Hematopoietic multipotent progenitor cell treated with erythropoietin and hydrocortisone succinate and interleukin-3 and kit ligand, for 4 days (in vitro differentiated cells): ENCODE measurements at places on chromosomes 2 and 18.

- DNase-seq: no peak
Observed at GRCh38 chr2:58562276-58562675, 321.2 kb upstream of the FANCL start.

DNA sequence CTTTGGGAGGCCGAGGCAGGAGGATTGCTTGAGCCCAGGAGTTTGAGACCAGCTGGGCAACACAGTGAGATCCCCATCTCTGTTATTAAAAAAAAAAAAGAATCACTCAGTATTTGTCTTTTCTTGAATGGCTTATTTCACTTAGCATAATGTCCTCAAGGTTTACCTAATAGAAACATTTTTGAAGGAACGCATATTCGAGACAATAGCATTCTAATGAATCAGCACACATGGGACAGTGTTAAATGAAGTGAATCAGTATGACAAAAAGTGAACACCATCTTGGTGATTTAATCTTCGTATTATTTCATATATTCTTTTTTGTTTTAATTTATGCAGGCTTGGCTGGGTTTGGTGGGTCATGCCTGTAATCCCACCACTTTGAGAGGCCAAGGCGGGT lies 44.7 kb downstream of the WIPF1 start:
- no peak for DNase-seq

DNA sequence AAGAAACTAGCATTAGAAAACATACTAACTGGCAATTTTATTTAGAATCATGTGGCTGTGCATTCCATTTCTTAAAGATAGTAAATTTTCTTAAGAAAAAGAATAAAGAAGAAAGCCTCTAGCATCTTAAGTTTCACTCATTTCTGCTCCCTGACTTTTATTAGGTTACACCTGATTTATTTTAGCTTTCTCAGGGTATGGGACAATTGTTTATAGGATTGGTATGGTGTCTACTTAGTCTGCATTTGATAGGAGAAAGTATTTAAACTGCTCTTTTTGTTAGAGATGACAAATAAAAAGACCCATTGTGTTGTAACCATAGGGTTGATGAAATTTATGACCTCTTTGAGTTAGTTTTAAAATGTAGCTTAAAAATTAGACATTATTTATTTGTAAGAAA lies 115.2 kb downstream of the PTPRM start:
- DNase-seq: no peak

DNA sequence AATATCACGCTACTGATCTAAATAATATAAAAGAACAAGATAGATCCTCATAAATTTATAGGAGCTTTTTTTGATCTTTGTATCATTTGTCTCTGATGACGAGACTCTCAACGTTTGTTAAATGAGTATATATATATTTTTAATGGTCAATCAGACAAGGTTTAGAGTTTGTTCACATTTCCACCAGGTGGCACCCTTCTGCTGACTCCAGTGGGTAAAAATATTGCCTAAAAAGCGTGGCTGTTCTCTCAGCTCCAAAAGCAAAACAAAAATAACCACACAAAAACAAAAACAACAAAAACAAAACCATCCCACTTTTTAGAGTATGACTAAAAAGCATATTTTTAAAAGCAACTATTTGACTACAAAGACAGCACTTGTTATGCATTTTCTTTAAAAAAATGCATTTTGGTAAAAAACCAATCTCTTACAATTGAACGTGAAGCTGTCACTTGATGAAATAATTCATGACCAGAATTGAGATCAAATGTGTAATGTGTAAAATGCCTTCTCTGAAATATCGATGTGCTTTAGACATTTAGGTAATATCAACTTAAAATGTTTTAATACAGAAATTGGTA lies 723.2 kb downstream of the DPP10 start:
- DNase-seq: peak; percentile 65

DNA sequence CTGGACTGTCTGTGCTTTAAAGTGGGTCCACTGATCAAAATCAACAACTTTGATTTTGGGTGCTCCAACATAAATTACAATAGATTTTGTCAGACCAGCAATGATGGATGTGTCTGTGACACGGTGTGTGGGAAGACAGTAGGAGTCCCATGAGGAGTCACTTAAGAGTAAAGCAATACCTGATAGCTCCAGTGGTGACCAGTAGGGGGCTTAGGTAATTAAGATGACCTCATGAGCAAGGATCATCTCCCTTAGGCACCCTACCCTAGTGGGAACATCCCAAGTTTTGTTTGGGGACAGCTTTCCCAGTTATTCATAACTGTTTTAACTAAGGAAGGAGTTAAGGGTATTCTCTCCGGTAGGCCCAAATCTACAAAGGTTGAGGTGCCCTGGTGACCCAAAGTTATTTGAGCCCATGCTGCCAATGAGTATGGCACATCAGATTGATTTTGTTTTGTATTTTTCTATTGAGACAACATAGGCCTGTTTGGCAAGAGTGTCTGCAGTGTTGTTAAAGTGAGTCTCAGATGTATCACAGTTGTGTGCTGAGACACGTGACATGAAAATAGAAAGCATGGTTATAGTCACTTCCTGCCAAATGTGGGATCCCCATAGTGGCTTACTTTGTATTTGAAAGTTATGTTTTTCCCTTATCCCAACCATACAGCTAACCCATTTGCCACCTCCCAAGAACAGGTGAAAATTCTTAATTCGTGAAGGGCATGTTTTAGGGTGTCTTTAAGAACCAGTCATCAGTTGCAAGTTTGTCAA lies 1337.6 kb upstream of the SLC39A10 start:
- DNase-seq: peak; percentile 23

DNA sequence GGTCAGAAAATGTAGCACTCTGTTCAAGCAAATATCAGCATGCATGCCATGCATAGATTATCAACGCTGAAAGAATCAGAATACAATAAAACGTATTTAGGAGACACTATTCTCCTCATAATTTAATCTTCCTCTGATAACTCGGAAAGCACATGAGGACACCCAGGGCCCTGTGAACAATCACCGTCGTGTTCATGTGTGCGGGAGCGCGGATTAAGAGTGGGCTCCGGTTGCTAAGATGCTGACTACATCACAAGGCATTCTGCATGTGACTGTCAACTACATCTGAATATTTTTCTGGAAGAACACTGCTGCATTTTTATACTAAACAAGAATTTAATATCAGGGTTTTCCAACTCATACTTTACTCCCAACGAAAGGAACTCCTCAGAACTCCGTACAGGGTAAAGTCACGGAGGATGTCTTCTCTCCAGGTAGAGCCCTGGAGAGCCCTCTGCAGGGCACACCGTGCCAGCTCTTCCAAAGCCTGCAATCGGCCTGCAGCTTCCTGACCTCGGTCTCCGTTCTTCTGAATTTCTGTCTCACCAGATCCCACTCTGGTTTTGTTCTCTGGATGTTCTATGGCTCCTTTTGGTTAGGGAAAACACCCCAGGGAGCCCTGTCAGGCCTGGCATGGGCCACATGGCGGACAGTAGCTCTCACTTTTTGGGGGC lies 59.6 kb downstream of the ZNF516 start:
- DNase-seq: no peak
